Bladder microvascular endothelial cell (primary cell): ENCODE measurements at places on chromosomes 7 and 10. TPM values are rescaled to one million over a fixed set of nuclear protein-coding genes. Genes with fewer than 3 reads are reported as not detected.

Gene PTF1A
- not detected in 2 replicates for total RNA-seq

Gene CPVL
- 0.76 and 7.0 TPM in 2 replicates for total RNA-seq

Gene LRIT1
- not detected in 2 replicates for total RNA-seq

Gene PDK4
- total RNA-seq = 17.8 and 58.7 TPM in 2 replicates

Gene NKX1-2
- not detected in 2 replicates for total RNA-seq

Gene TMEM120A
- 15.2 and 137 TPM in 2 replicates for total RNA-seq

Gene FAM131B
- total RNA-seq = 0.44 and 0.49 TPM in 2 replicates

Gene ANKRD1
- 240 and 1,685 TPM in 2 replicates for total RNA-seq

Gene SUV39H2
- 14.4 and 16.9 TPM in 2 replicates for total RNA-seq

Gene IFIT2
- 2.6 and 5.3 TPM in 2 replicates for total RNA-seq

Gene AP3M1
- 21.2 and 43.9 TPM in 2 replicates for total RNA-seq

Gene ATXN7L1
- total RNA-seq = 2.3 and 11.3 TPM in 2 replicates

Gene GIMAP5
- total RNA-seq = 128 and 150 TPM in 2 replicates

Gene ACHE
- 0.16 and 11.3 TPM in 2 replicates for total RNA-seq

Gene SLC18A3
- total RNA-seq = not detected in 2 replicates

Gene CEP55
- total RNA-seq = 28.9 and 47.8 TPM in 2 replicates

Gene PUS7
- 14.2 and 29.0 TPM in 2 replicates for total RNA-seq

Gene SPDYE1
- not detected in 2 replicates for total RNA-seq

Gene CRYGN
- not detected in 2 replicates for total RNA-seq

Gene PRF1
- total RNA-seq = not detected in 2 replicates

Gene CLDN4
- total RNA-seq = 0.06 and 0.16 TPM in 2 replicates

Gene SPDYE8
- total RNA-seq = not detected in 2 replicates

Gene LRRN3
- total RNA-seq = under 0.01 and 0.06 TPM in 2 replicates
